ENCODE measurements at places on chromosomes 6 and 20.

- DNase-seq: no peak
These were observed 134.2 kb downstream of the TRIM27 start for GRCh38 chr6:28789553-28790083.

- DNase-seq: no peak
These were observed 130.0 kb upstream of the SYNCRIP start for GRCh38 chr6:85772641-85773040.

DNA sequence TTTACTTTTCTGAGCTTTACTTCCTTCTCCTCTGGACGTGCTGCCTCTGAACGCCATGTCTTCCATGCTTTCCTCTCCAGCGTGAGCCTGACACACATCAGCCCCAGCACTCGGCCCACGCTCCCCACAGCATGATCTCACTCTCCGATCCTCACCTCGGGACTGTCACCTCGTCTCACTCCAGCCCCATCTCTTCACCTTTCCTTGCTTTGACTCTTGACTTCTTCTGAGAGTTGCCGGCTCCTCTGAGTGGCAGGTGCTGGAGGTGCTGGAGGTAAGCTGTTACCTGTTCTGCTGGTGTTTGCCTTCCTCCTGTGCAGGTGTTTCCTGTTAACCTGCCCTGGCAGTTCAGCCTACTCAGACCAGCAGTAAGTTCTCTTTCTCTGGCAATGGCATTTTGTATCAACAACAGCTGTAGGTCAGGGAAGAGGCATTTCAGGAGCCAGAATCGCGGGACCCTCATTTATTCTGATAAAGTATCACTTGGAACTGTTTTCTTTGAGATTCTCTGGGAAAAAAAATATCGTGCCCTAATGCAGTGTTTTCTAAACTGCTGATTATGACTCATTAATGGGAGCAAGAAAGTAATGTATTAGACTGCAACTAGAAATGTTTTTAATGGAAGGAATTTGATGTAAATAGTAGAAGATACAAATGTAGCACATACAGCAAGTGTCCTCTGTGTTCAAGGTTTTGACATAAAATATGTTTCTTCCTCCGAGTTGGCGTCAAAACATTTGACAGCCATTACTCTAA is 106.5 kb downstream of the ARID1B start:
- DNase-seq: peak; percentile 72

DNA sequence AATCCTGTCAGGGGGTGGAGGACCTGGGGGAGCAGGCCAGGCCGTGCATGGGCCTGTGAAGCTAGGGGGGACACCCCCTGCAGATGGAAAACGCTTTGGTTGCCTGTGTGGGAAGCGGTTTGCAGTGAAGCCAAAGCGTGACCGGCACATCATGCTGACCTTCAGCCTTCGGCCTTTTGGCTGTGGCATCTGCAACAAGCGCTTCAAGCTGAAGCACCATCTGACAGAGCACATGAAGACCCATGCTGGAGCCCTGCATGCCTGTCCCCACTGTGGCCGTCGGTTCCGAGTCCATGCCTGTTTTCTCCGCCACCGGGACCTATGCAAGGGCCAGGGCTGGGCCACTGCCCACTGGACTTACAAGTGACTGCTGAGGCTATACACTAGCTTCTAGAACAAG is 1.8 kb downstream of the ZBTB9 start:
- no peak for DNase-seq

DNA sequence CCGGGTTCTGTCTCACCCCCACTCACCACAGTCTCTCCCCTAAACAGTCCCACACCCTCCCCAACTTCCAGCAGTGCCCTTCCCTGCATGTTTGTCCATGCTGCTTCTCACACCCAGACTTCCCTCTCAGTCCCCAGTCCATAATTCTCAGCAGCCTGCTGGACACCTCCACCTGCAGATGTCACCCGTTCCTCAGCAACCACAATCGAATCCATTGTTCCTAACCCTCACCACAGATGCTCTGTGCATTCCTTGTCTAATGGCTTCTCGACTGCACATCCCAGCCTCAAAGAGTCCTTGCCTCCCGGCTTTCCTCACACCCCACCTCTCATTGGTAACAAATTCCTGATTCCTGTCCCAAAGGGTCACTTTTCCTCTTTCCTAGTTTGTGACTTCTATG is 55.6 kb downstream of the GOPC start:
- no peak for DNase-seq

DNA sequence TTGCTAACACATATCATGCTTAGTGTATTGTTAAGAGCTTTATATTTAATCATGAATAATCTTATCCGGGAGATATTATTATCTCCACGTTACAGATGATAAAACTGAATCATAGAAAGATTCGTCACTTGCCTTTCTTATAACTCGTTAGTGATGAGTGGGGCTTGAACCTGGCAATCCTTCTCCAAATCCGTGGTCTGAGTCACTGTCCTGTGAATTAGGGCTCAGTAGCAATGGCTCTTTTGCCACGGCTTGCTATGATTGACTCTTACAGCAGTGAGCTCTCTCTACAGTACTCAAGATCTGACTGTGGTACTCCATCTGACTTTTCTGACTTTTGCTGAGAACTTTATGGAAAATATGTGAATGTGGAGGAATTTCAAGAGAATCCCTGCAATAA is 246.9 kb downstream of the PACRG start:
- DNase-seq: no peak

- no peak for DNase-seq
These were observed 331.3 kb downstream of the KIF16B start for GRCh38 chr20:16241911-16242310.

DNA sequence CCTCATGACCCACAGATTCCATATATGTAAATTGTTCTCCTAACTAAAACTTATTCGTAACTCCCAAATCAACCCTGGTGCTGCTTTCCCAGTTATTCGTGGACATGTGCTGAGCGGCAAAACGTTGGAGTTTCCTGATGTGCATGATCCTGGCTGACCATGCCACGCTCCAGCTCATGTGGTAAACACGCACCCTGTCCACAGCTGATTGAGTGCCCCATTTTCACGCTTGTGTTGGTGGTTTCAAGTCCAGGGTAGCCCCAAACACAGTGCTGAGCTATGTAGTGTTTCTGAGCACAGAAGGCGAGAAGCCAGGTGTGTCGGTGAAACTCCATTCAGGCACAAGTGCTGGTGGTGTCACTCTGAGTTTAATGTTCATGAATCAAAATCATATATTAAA is 19.1 kb upstream of the FOXC1 start:
- no peak for DNase-seq

DNA sequence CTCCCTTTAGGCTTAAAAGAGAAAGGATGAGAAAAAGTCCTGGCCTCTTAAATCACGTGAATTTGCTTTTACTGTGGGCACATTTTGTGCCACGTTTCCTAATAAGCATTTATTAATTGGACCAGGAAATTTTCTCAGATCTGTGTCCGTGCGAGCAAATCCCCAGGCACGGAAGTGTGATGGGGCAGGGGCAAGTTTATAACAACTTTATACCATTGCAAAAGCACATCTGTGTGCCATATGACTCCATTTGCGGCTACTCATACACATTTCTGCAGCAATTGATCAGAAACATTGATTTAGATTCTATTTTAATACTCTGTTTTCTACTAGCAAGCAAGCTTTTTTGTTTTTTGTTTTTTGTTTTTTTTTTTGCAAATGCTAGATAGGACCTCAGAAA is 373.2 kb downstream of the TAF4 start:
- no peak for DNase-seq
